ENCODE measurements at places on chromosomes 2 and 18.

DNA sequence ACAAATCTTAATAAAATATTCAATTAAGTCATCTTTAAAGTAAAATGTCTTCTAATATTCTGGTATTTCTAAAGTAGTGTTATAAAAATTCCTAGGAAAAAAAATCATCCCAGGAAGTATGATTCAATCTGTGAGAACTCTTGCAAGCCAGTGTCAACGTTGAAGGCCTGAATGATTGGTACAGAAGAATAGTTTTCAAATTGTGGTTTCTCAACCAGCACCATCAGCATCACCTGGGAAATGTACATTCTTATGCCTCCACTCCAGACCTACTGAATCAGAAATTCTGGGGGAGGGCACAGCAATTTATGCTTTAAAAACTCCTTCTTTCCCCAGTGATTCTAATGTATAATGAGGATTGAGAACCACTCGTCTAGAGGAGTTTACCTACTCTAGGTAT is 62.3 kb upstream of the C2orf15 start:
- no peak for DNase-seq

DNA sequence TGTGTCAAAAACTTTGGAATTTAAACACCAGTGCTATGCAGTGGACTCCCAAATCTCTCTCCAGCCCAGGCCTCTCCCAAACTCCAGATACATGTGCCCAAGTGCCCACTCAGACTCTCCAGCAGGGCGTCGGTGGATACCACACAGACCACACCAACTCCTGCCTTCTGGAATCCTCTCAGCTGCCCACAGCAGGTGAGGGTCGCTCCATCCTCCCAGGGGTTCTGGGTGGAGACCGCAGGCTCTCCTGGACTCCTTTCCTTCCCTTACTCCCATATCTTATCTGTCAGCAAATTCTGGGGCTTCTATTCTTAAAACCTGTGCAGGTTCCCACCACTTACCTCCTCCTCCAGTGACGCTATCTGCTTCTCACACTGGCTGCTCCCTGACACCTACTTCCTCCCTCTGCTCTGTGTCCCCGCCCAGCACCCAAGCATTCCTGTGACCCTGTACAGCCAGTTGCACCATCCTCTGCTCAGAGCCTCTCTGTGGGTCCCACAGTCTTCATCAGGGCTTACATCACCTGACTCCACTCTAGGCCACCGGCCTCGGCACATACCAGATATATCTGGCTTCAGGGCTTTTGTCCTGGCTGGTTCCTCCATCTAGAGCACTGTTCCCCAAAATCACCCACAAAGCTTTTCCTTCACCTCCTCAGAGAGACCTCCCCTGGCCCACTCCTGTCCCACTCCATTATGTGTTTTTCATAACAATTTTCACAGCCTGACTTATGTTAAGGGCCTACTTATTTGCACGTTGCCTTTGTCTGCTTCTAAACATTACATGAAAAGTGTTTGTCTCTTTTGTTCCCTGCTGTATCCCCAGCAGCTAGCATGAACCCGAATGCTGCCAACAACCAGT is 2.6 kb upstream of the IMP4 start:
- no peak for DNase-seq

- DNase-seq: no peak
Measured at GRCh38 chr2:219844401-219845091, 217.1 kb downstream of the SLC4A3 start.

- DNase-seq: no peak
Measured at GRCh38 chr2:95206096-95206495, 1.2 kb upstream of the ZNF892 start.

- no peak for DNase-seq
Measured at GRCh38 chr2:1756456-1756855, 12.1 kb upstream of the PXDN start.

DNA sequence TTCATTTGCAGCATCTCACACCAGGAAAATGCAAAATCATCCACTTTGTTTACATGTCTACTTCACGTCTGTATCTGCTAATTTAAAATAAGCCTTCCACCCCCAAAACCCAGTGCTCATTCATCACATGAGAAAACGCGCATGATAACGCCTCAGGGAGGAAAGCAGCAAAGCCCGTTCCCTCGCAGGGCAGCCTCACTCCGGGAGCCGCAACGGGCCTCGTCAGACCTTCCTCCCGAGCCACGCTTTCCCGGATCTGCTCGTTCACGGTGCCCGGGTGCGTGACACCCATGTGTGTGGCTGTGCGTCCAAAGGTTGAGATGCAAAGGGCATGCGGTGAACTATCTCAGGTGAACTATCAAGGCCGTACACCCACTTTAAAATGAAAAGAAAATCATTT is 59.8 kb downstream of the NDUFA10 start:
- no peak for DNase-seq

DNA sequence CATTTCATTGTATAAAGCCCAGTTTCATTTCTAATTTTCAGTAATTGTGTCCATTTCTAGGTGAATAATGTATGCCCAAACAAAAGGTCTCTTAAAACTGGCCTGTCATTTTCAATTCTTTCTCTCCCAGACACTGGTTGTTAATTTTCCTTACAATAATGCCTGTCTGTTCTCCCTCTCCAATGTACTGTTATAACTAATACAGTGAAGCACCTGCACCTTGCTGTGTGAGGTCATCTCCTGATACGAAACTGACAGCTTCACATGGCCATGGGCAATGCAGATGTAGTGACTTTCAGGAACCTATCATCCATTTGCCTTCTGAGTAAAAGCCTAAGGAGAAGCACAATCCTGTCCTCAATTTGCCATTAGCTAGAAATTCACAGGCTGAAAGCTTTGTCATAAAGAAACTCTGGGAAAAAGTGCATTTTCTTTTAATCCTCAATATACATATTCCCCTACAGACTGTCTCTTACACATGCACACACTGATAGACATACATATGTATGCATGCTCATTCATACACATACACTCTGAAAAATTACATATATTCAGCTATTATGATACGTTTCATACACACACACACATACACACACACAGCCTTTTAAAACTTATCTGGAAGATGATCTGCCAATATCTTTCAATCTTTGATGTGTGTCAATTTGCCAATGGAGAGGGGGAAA is 1030.3 kb downstream of the TDRD15 start:
- no peak for DNase-seq

DNA sequence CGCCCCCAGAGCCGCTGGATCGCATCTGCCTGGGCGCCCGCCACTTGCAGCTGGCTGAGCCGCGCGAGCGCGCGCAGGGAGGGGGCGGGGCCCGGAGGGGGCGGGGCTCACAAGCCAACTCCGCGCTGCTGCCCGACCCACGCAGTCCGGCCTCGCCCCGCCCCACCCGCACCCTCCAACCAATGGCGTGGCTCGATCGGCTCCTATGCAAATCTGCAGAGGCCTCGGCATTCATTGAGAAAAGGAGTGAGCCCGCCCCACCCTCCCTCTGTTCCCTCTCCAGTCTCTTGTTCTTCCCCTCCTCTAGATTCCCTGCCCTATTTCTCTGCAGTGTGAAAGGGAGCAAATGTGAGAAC is at the start of gene ALK:
Gene ALK, minus strand, starts transcription at position 27 of the 356 bp plus-strand sequence. CDS start 927 bp downstream, outside the sequence.
- peak; percentile 35 for DNase-seq

GRCh38 chr2:231905026-231905425 is 21.2 kb downstream of the NPPC start:
- DNase-seq: no peak

DNA sequence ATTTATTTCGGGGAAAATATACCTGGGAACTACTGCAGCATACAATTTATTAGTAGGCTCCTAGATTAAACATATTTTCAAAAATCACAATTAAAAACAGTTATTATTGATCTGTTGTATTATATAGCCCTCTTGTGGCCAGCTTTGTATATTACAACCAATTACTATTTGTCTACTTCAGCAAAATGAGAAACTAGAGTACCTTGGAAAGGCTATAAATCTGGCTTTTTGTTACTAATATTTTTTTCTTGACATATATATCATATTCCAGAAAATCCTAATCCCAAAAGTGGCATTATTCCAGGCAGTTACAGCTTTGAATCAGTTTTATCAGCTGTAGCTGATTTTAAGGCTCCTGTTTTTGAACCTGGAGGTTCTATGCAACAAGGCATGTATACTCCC is 101.2 kb downstream of the UBR3 start:
- DNase-seq: no peak

GRCh38 chr2:239471011-239471792 is 70.4 kb upstream of the HDAC4 start:
- DNase-seq: no peak

DNA sequence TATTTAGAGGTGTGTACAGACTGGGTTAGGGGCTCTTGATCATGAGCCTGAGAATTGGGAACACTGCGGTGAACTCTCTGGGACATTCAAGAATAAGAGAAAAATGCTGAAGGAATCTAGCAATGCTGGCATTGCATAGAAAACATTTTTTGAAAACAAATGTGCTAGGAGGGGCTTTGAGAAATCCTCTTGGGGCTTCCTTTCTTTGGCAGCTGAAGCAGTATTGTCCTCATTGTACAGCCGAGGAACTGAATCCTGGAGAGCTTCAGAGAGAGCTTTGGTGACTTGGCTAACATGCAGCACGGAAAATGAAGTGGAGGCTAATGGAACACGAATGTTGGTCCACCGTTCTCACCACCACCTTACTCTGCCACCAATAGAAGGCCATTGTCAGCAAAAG is 107.3 kb upstream of the EFEMP1 start:
- DNase-seq: no peak

GRCh38 chr2:45715601-45716379 is 64.3 kb downstream of the PRKCE start:
- no peak for DNase-seq

DNA sequence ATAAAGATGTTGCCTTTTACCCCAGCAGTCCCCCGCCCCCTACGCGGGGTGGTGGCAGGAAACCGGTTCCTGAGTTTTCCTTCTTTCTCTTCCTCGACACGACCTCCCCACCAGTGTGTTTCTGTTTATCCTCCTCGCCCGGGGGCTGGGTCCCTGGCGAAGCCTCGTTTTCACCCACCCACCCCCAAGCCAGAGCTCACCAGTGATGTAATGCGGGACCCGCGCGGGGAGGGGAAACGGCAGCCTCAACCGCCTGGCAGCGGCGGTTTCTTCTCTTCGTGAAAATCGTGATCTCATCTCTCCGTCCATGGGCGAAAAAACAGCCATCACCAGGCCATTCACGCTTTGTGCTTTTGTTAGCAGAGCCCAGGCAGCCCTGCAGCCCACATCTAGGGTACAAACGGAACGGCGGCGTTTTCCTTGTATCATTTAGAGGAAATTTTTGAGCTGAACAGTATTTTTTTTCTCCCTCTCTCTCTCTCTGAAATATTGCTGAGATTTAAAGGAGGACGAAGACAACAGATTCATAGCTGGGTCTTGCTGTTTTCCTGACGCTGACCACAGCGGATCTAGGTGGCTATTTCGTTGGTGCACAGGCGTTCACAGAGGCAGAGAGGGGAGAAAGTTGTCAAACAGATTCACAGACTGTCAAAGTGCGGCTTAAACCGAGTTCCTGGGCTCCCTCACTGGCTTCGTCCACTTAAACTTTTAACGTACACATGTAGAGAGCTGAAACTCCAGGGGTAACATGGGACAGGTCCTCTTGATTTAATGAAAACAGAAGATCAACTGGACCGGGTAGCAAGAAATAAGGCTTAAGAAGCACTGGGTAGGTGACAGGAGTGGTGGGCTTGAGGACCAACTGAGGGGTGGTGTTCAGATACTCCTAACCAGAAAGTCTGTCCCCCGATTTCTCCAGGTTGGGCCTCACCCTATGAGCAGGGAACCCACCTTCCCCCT is 21.9 kb upstream of the PAX3 start:
- no peak for DNase-seq

Data from keratinocyte (primary cell).